ENCODE measurements at places on chromosomes 6 and 20. TPM values are rescaled to one million over a fixed set of nuclear protein-coding genes. Genes with fewer than 3 reads are reported as not detected.

The TRDN gene
- total RNA-seq: 394 TPM

The LGSN gene
- not detected for total RNA-seq

The ANKRD6 gene
- total RNA-seq: 1.6 TPM

The ME1 gene
- total RNA-seq: 15.6 TPM

GRCh38 chr6:138372711-138373463 is 4.8 kb upstream of the SMIM28 start:
- no peak for DNase-seq

- DNase-seq: peak; percentile 14
These were observed 40.3 kb downstream of the STX11 start for GRCh38 chr6:144190593-144190992.

GRCh38 chr6:111520524-111520923 is 37.5 kb upstream of the REV3L start:
- DNase-seq: no peak

GRCh38 chr6:31851485-31851832 is 11.2 kb downstream of the NEU1 start:
- DNase-seq: no peak

- no peak for DNase-seq
These were observed 712 bp downstream of the ABHD16A start for GRCh38 chr6:31702405-31702818.

DNA sequence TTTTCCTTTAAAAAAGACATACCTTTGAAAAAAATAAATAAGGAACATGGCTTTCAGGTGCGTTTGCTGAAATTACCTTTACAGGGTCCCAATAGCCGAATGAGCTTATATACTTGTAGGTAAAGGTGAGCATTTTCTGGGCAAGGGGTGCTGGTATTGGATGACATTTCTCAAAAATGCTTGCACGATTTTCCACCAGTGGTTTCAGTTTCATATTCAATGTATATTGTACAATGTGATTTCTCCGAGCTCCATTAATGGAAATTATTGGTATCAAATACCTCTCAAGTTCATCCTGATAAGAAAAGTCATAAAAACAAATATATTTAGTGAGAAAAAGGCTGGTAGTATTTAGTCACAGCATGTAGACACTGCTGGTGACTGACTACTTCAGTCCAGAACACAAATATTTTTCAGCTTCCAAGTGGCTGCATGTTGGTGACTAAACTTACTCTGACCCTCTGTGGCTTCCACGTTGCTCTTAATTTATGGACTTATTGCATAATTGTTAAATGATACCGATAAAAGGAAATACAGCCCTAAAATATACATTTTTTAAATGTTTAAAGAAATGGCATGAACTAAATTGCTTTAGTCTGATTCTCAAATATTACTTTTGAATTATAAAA is 32.9 kb upstream of the ZBTB24 start:
- DNase-seq: no peak

- DNase-seq: no peak
These were observed 148.7 kb upstream of the PHACTR3 start for GRCh38 chr20:59455402-59456341.

GRCh38 chr20:31476643-31477215 is 1.6 kb downstream of the REM1 start:
- DNase-seq: no peak

- no peak for DNase-seq
These were observed 3.9 kb upstream of the LSM14B start for GRCh38 chr20:62118113-62119043.

- DNase-seq: no peak
These were observed 75.4 kb upstream of the ADGRB3 start for GRCh38 chr6:68559716-68560115.
